ENCODE measurements at places on chromosomes 3 and 15.

DNA sequence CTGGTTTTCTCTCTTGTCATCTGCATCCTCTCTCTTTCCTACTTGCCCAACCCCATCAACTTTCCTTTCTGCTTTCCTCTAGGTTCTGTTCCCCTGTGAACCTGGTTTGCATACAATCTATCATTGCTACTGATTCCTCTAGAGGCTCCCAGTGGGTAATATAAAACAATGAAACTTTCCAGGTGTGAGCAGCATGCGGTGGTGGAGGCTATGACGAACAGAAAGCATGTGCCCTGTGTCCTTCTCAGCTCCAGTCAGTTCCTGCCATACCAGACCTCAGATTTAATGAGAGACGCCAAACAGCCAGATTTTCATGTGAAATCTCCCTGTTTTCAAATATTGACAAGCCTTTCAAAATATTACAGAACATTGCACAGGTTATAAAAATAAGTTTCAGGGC, 3.5 kb upstream of the ACAP2 start:
- no peak for DNase-seq

GRCh38 chr3:117234331-117234730, 524.8 kb downstream of the TUSC7 start:
- no peak for DNase-seq

DNA sequence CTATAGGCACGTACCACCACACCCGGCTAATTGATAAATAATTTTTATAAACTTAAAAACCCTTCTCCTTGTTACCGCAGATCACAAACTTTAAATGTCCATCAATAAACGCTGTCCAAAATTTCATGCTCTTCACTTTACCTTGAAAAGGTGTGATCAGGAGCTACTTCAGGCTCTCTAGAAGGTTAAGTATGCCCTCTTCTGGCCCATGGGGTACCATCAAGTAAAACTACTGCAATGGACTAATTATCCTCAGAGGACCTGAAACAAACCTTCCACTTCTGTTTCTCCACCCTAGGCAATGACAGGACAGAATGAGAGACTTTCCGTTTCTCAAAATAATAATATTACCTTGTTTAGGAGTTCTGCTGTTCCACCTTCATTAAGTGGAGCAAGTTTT, 9.2 kb downstream of the LZTFL1 start:
- no peak for DNase-seq

DNA sequence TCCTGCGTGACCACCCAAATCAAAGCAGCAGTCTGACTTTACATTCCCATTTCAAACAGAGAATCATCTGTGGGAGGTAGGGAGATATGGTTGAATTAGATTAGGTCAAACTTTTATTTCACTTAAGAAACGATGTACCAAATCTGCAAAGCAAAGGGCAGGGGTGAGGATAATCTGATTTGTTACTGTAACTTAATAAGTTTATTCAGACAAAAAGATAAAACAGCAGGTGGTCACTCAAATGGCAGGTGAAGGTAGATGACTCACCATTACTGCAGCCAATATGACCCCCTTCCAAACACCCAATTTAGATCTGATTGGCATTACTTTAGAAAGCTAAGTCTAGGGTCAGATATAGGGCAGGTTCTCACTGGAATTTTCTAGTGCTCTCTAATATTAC, 651.0 kb upstream of the NAALADL2 start:
- no peak for DNase-seq

- no peak for DNase-seq
These were observed at the start of gene GABRA5 for GRCh38 chr15:26866298-26867199. Gene GABRA5, plus strand, starts transcription at chr15:26867062. Its CDS starts 2,187 bp downstream, at chr15:26869249.

DNA sequence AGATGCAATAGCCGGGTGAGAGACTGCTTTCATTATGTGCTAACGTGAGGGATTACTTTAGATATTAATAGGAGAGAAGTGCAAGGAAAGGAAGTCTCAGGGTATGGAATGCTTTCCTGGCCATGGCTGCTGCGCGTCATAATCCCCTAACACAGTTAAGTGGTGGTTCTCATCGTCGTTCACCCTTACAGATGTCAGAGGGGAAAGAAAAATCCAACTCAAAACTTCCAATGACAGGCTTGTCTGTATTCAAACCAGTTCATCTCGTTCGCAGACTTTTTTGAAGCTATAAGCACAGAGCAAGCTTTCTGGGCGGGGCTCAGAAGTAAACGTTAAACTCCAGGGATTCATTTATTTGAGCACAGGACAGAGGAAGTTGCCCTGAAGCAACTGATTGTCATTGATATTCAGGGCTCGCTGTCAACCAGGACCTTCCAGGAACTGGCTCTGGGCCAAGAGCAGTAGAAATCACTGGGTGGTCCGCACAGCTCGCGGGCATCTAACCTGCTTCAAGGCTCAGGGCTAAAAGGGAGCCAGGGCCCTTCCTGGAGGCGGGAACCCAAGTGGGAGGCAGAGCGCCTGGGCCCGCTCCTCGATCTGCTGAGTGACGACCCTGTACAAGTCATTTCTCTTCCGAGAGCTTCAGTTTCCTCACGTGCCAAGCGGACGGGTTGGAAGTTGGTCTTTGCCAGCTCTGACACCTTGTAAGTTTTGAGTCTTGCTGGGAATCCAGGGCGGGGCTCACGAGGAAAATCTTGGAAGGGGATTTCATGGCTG, 1.1 kb upstream of the LPP start:
- DNase-seq, result no peak

GRCh38 chr15:89090791-89091626, 2.8 kb downstream of the ABHD2 start:
- DNase-seq, result peak; percentile 34
